Epithelial cell of prostate (primary cell): ENCODE measurements at places on chromosomes 16 and 17.

GRCh38 chr17:76695059-76695831 lies 15.5 kb downstream of the MXRA7 start:
- DNase-seq, result no peak

DNA sequence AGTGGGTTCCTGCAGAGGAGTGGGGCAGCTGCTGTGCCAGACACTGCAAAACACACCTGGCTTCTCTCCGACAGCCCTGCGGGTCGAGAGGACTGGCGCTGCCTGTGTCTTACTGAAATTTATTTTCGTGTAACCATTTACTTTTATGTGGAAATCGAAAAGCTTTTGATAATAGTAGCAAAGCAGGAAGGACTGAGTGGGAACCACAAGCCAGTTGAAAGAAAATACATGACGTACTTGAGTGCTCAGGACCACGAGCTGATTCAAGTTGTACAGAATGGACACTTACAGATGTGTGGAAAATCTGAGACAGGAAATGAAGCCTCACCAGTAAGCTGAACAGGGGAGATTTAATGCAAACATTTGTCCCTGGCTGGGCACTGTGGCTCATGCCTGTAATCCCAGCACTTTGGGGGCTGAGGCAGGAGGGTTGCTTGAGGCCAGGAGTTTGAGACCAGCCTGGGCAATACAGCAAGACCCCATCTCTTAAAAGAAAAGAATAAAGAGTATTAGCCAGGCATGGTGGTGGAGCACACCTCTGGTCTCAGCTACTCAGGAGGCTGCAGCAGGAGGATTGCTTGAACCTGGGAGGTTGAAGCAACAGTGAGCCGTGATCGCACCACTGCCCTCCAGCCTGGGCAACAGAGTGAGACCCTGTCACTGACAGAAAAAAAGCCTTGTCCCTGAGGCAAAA lies 11.3 kb upstream of the RPL13 start:
- DNase-seq, result no peak

- no peak for DNase-seq
Measured at GRCh38 chr17:80283116-80283852, 22.6 kb downstream of the RNF213 start.

- DNase-seq, result no peak
Measured at GRCh38 chr16:27242868-27243590, 25.5 kb downstream of the NSMCE1 start.
